Fibroblast of the conjunctiva (primary cell): ENCODE measurements at places on chromosomes 7 and 10.

DNA sequence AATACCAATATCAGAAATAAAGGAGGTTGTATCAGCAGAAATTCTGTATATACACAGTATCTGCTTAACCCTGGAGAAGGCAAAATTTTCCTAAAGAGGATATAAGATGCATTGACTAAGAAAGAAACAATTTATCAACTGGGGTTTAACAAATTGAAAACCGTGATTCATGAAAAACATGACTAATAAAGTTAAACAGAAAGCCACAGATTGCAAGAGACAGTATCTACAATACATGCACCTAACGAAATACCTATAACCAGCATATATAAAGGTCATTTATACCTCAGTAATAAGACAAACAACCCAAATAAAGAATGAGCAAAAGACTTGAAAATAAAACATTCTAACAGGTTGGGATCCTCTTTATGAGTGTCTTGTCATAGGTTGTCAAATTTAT lies 101.8 kb downstream of the IQUB start:
- no peak for DNase-seq

DNA sequence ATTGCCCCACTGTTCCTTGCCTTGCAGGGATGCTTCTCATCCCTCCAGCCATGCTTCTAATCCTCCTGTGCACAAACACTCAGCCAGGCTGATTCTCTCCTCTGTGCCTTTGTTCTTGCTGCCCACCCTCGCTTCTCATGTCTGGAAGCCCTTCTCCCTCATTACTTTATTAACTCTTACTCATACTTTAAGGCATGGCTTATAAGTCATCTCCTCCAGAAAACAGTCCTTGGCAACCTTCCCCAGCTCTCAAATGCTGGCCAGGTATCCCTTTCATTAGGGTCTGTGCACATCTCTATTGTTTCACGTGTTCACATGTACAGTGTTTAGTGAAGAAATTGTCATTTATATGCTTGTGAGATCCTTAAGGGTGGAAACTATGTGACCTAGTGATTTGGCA lies 62.9 kb downstream of the ITGB8 start:
- DNase-seq, result no peak

GRCh38 chr10:24814568-24815313 lies 91.1 kb upstream of the ARHGAP21 start:
- no peak for DNase-seq

GRCh38 chr10:78259391-78259790 lies 225.7 kb downstream of the RPS24 start:
- no peak for DNase-seq

- no peak for DNase-seq
Observed at GRCh38 chr10:20004087-20004523, 187.9 kb downstream of the PLXDC2 start.

DNA sequence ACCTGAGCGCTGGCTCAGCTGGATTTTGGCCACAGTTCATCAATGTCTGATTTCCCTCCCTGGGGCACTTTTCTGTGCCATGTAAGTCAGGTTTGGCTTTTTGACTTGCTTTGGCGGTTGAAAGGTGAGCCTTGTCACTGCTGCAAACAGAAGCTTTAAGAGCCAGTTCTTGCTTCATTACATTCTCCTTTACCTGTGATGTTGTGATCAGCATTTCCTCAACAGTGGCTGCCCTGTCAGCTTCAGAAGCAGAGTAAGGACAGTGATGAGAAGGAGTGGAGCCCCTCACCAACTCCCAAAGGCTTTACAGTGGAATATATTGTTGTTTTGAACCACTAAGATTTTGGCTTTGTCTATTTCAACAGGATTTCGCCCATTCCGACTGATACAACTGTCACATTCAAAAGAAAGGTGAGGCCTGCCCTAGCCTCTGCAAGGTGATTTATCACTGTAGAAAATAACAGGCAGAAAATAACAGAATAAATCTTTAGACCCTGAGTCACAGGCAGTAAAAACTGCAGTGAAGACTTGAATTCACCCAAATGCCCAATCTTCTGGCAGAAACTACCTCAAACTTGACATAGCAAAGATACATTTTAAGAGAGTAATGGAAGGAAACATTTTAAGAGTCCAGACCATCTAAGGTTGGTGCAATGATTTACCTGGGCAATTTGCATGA lies 13.3 kb upstream of the DKK1 start:
- DNase-seq, result no peak

- DNase-seq, result no peak
Observed at GRCh38 chr7:31020161-31020560, 31.9 kb upstream of the ADCYAP1R1 start.

DNA sequence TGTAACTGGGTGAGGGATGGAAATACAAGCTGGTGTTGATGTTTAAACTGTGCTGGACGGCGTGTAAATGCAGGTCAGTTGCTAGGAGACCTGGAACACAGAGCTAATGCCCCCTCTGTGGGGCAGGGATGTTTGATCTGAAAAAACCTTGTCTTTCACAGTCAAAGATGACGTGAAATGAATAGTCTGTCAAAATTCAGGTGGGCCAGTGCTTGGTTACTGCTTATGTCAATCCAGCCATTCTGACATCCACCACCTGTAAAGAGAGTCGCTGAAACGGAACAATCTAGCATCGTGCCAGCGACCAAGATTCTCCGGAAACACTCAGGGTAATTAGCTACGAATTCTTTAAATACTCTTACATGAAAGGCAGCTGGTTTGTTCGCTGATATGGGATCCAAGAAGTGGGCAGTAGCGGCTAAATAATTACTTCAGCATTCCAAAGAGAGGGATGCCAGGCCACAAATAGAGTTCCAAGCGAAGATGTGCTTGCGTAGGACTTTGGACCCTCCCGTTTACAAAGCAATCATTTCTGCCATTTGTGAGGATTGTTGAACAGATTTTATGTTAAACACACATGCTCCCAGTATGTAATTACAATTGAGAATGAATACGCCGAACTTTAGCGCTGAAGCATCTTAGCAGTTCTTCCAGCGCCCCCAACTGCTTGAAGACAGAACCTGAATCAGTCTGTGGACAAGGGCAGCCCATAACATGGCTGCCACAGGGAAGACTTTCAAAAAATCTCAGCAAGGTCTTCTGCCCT lies 7.3 kb upstream of the ASB4 start:
- DNase-seq, result no peak
